ENCODE measurements at places on chromosomes 11 and 22. TPM values are rescaled to one million over a fixed set of nuclear protein-coding genes. Genes with fewer than 3 reads are reported as not detected.

A4GALT gene
- 11.6 TPM for total RNA-seq

OR51I1 gene
- total RNA-seq = not detected

DNA sequence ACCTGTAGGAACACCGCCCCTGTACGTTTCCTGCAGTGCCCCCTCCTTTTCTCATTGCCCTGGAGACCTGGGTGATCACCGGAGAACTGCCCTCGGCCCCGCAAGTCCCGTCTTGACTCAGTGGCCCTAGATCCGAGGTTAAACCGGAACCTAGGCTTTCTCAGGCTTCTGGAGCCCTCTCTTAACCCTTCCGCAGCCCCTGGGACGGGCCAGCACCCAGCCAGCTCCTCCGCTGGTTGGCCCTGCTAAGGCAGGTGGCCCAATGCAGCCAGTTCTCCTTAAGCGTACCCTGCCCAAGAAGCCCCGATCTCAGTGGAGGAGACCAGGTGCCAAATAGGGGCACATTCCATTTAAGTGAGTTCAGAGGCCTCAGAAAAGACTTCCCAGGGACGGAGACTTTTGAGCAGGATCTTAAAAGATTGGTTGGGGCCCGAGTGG lies 776 bp downstream of the NLRX1 start:
- DNase-seq = no peak

DNA sequence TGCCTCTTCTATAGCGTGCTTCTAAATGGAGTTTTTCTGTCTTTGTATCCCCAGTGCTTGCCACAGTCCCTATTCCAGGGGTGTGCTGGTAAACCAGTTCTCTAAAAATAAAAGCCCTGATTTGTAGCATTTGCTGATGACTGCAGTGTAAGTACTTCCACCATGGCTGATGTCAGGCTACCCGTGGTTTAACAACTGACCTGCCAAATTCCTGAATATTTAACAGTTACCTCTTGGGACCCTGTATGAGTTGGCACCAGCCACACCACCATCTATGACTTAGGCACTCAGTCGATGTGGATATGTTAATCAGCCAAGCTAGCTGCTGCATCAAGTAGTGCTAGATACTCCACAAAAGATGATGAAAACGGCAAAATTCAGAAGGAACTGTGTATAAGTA lies 94.0 kb upstream of the MTNR1B start:
- no peak for DNase-seq

GRCh38 chr11:92854952-92855351 lies 114.5 kb upstream of the MTNR1B start:
- no peak for DNase-seq
